A172 (cell line): ENCODE measurements at places on chromosomes 2 and 18.

GRCh38 chr2:228181098-228182019 is at the start of gene SPHKAP:
Gene SPHKAP, minus strand, starts transcription at chr2:228181687. Its CDS starts 89 bp downstream, at chr2:228181598.
- no peak for DNase-seq

DNA sequence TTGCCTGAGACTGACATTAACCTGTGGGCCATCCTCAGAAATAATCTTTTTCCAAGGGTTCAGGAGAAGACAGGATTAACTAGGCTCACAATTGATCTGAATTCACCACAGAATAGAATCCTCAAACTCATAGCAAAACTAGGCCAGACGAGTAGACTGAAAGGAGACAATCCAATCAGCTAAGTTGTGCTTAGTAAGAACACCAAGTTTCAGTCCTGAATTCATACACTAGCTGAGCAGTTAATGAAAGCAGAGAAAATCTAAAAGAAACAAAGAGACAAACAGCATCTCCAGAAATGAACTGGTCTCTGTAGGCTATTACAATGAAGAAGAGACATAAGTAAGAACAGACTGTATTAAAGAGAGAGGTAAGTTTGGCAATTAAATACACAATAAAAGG is 89.5 kb downstream of the GORASP2 start:
- DNase-seq = no peak

GRCh38 chr2:15943378-15944280 is 3.3 kb downstream of the MYCN start:
- DNase-seq = no peak

DNA sequence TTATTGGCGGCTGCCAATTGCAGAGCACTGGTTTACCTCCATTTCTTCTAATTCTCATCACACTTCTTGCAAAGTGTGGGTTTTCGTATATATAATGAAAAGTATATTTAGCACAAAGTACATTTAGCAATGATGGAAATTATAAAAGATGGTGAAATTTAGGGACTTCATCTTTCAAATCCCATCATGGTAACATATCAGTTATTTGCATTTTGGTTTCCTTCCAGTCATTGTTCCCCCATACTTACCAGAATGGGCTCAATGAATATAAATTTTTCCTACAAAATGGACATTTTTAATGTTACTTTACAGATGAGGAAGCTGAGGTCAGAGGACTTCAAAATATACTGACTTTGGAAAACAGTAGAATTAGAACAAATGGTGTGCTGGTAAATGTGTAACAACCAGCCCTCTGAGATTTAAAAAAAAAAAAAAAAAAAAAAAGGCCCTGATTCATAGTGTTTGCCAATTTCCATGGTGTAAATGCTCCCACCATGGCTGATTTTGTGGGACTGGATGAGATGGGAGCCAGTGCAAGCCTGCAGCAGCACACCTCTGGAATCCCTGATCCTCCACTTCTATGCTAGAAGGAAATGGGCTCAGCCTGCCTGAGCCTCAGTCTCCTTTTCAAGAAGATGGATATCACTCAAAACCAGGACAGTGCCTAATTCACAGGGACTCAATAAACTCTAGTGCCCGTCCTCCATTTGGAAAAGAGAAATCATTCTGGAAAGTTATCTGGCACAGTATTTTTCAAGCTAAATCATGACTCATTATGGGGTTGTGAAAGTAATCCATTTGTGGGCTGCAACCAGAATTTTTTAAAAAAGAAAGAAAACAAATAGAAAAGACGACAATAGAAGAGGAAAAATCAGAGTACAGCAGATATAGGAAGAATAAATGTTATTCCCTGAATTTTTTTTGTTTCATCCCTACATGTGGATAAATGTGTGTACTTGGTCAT is 34.0 kb downstream of the LBH start:
- no peak for DNase-seq

- DNase-seq = no peak
These were observed 473.5 kb downstream of the RIT2 start for GRCh38 chr18:42641996-42642395.

DNA sequence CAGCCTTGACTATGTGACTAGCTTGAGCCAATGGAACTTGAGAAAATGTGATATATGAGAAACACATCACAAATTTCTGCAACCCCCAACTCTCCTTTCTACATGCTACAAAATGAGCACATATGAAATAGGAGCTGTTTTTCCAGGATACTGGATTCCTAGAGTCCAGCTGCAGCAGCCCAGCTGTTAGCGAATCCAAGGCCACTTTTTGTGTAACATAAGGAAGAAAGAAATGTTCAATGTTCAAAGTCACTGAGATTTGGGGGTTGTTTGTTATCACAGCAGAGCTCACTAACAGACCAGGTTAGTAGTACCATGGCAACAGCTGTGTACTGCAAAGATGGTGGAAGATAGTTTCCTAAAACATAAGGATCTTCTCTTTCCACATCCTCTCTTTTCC is 12.6 kb upstream of the COL6A3 start:
- no peak for DNase-seq

- DNase-seq = peak; percentile 35
These were observed 139.4 kb downstream of the AKAIN1 start for GRCh38 chr18:5057386-5058348.

DNA sequence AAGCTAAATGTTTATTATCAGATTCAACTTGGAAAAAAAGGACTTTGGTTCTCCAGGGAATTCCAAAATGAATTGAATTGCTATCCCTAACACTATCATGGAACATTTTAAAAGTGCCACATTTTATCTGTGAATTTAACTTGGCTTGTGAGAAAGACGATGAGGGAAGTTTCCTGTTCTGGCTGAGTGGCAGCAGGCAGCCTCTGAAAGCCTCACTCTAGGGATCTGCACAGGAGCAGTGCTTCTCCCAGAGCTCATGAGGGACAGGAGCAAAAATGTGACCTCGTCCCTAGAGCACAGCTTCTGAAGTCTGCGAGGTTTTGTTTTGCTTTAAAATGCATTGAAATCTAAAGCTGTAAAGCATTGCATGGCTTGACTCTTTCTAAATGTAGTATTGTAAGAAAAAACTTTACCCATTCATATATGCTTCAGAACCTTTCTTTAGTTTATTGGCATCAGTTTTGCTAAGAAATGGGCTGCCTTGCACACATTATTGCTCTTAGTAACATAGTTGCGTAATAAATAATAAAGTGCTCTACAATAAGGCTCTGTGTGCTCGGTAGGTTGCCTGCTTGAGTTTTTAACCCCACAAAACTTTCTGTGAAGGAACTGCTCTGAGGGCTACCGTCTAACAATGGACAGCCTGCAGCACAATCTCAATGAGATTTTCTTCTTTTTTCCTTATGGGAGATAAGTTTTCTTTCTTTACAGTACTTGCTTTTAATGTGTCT is 136.2 kb upstream of the CDCA7 start:
- no peak for DNase-seq

DNA sequence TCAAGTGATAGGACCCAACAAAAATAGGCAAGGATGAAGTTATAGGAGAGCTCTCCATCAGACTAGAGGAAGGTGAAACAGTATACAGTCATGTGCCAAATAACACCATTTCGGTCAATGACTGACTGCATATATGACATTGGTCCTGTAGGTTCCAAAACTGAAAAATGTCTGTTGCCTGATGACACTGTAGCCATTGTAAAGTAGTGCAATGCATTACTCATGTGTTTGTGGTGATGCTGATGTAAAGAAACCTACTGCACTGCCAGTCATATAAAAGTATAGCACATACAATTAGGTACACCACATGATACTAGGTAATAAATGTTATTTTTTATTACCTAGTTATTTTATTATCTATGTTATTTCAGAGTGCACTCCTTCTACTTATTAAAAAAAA is 147.9 kb downstream of the GREB1L start:
- DNase-seq = no peak

DNA sequence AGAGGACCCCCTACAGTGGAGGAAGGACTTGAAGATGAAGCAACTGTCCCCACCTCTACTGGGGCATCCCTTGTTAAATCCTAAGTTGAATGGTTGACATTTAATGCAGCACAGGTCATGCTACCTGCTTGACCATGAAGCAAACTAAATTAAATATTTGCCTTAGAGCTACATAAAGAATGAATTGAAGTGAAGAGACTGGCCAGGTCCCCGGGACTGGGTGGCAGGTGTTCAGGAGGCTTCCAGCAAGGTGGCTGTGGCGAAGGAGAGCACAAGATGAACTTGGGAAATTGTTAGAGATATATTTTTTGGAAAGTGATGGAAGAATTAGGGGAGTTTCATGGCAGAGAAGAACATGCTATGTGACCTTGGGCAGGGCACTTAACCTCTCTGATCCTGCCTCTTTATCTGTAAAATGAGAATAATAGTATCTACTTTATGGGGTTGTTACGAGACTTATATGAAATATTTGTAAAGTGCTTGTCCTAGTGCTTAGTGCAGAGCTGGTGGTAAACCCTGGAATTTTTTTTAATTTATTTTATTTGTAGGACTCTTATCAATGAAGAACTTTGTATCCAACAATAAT is 37.3 kb downstream of the EFR3B start:
- DNase-seq = no peak

- DNase-seq = no peak
These were observed 18.9 kb upstream of the BIN1 start for GRCh38 chr2:127125821-127126220.

- no peak for DNase-seq
These were observed 51.4 kb downstream of the FAM178B start for GRCh38 chr2:96934831-96935540.
